Activated T-helper 1 cell treated with Interleukin-2 at 50 U/mL for 16 hours (primary cell): ENCODE measurements at places on chromosomes 6 and 20.

DNA sequence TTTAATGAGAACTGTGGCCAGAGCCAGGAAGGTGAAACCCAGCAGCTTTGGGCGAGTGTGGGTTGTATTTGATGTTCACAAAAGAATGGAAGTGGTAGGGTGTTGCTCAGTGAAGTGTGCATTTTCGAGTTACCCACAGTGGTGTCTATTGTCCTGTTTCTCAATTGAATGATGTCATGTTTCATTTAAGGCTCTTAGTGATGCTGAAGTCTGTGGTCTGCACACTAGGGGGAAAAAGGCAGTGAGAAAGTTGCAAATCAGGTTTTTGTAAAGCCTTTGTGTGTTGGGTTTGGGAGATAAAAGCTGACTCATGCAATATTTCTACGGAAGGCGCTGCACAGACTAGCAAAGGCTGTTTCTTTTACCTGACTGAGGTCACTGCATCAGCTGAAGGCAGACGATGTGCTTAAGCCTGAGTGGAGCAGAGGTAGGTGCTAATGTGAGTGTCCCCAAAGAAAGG lies 121.1 kb downstream of the PLEKHG1 start:
- no peak for DNase-seq

- no peak for DNase-seq
Measured at GRCh38 chr20:33251496-33251895, 15.7 kb downstream of the BPIFA1 start.

DNA sequence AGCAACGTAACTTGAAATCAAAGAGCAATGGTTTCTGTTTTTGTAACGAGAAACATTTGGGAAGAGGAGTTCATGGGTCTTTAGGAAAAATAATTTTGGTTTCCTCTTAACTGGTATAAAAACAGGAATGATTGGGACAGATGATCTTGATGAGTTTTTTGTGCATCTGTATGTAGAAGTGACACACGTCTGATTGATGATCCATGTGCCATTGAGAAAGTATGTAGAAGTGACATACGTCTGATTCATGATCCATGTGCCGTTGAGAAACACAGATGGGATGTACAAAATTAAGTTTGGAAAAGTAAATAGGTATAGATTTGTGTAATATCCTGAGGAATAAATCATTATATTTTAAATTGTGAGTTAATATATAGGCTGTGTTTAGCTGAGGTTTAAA lies 2.1 kb downstream of the KIAA1586 start:
- DNase-seq: no peak

- no peak for DNase-seq
Measured at GRCh38 chr6:99933129-99933528, 60.9 kb downstream of the MCHR2 start.

GRCh38 chr6:16898640-16899396 lies 137.6 kb upstream of the ATXN1 start:
- DNase-seq: no peak

DNA sequence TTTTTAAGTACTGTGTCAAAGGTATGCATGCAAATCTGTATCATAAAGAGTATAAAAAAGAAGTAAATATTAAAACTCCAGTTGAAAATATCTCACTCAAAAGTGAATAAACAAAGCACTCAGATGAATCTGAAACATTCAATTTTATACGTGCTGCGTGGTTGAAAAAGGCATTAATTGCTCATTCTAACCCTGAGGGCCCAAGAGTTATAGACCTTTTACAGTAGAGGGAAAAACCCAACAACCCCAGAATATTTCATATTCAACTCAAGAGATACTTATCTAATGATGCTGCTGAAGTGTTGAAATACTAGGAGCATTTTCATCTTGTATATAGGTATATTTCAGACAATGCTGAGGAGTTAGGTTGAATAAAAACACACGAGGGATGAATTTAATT lies 862.8 kb upstream of the CITED2 start:
- DNase-seq: no peak

- DNase-seq: no peak
Measured at GRCh38 chr20:15318682-15319081, 981.3 kb upstream of the FLRT3 start.

GRCh38 chr20:59390437-59390836 lies 90.0 kb downstream of the EDN3 start:
- DNase-seq: no peak
